Fibroblast of mammary gland (primary cell): ENCODE measurements at places on chromosomes 5 and 9.

- DNase-seq, result peak; percentile 57
Measured at GRCh38 chr5:123671042-123671441, 159.1 kb downstream of the CSNK1G3 start.

DNA sequence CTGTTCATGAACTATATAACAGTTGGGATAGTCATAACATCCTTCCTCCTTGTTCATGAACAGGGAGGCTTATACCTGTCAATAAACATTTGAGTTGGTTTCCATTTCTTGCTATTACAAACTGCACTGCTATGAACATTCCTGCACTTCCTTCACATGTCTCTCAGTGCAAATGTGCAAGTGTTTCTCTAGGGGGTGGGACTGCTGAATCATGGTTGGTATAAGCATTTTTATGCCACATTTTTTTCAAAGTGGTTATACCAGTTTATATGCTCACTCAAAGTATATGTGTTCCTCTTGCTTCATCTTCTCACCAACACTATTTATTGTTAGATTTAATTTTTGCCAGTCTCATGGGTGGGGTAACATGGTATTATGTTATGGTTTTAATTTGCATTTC is 25.8 kb upstream of the TPD52L3 start:
- no peak for DNase-seq

- DNase-seq, result peak; percentile 36
Measured at GRCh38 chr5:177447066-177447610, 524 bp downstream of the PRR7 start.

DNA sequence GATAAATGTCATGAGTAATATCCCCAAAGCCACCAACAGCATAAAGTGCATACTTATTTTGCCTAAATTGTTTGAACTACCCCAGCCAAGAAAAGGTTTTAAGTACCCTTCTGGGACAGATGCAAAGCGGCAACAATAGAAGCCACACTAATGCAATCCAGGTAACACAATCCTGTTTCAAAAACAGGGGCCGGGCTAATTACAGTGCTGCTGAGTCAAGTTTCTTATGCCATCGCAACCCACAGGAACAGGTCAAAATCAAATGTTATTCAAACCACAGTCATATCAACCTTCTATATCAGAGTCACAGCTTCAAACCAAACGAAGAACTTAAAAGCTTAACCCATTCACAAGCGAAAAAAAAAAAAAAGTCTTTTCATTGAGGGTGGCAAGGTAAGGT is 28.3 kb downstream of the EBF1 start:
- no peak for DNase-seq

- DNase-seq, result peak; percentile 98
Measured at GRCh38 chr9:131635285-131635684, 90.0 kb downstream of the PRRT1B start.

GRCh38 chr5:69368458-69369339 is 621 bp downstream of the AK6 start:
- DNase-seq, result peak; percentile 56

DNA sequence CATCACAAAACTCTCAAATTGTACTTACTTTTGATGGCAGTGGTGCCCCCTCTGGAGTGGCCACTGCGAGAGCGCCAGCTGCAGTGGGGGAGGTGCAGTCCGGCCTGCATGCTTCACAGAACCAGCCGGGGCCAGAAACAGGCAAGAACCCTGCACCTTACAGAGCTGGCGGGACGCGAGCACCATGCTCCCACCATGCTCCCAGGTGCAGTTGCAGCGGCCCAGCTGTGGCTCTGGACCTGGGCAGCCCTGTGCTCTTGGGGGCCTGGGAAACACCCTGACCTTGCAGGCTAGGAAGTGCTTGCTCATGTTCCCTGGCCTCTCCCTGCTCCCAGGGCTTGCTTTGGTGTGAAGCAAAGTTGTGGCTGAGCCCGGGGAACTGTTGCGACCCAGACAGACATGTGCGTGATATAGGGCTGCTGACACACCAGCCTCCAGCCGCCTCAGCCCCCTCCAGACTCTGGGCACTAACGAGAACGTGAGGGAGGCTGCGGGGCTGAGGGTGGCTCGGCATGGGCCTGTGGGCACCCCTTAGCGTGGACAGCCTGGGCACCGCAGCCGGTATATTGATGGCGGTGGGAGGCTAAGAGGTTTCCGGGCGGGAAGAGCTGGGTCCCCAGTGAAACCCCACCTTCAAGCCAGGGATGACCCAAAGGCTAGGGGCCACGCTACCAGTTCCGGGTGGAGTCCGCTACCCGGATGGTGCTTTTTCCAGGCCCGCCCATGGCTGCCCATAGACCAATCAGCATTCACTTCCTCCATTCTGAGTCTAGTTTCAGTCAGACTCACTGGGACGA is 1809.9 kb upstream of the ACO1 start:
- no peak for DNase-seq

- DNase-seq, result no peak
Measured at GRCh38 chr5:91042936-91043255, 340.2 kb downstream of the ARRDC3 start.

DNA sequence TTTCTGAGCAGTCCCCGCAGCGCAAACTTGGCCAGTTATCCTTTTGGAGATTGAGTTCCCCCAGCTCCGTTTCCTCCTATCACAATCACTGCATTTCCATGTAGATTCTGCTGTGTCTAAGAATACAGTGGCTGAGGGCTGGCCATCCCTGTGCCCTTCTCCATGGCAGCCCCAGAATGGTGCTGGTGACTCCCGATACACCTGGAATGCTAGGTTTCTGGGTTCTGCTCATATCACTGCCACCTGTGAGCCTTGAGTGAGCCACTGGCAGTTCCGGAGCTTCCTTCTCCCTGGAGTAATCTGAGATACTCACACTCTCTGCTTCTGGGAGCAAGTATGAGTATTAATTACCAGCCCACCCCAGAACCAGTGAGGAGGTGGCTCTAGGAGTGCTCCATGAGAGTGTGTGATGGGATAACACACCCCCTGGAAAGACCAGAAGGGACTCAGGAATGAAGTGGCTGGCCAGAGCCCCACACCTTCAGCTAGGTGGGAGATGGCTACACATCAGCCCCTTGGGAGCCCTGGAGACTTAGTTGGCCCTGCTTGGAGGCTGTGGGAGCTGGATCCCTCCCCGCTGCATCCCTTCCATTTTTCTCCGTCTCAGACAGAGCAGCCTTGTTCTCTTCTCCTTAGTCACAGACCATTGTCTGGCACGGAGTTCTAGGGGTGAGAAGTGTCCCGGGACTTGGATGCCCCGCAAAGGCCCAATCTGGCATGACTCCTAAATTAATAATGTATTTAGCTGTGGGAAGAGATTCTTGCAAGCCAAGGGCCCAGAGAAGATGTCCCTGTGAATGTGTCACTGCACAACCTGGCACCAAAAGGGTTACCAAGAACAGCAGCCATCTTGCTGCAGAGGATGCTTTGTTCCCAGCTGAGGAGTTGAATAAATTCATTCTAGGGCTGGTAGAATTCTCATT is 4.9 kb downstream of the PCDHGC5 start:
- DNase-seq, result peak; percentile 59

DNA sequence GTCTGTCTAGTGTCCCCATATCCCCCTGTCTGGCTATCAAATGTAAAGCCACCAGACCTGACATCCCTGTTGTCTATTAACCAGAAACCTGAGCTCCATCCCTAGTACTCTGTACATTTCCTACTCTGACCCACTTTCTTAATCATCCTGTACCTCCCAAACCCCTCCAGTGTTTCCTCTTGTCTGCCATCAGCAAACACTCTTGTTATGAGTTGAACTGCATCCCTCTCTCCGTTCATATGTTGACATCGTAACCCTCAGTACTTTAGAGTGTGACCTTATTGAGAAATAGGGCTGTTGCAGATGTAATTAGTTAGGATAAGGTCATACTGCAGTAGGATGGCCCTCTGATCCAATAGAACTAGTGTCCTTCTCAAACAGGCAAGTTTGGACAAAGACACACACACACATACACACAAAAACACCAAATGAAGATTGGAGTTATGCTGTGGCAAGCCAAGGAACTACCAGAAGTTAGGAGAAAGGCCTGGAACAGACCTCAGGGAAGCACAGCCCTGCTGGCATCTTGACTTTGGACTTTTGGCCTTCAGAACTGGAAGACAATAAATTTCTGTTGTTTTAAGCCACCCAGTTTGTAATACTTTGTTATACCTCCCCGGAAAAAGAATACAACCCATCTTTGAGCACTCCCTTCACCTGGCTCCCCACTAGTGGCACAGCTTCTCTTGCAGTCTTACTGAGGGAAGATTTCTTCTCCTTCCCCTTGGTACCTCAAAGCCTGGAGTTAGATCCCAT is 180.0 kb upstream of the PTGER4 start:
- DNase-seq, result no peak

DNA sequence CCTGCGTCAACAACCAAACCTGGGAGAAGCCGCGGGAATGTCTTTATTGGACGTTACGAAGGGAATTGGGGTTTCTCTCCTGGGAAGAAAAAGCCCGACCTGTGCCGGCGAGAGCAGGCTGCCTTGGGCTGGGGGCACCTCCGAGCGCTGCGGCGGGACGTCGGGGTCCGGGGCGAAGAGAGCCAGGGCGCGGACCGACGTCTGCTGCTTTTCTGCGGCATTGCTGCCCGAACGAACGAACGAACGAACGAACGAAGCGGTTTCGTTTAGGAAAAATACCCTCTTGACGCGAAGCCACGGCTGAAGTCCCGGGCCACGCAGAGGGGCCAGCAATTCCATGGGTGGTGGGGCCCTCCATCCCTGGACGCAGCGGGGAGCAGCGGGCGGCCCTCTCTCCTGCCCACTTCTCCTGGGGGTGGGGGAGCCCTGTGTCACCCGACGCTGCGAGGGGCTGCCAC is 4.8 kb upstream of the PITX1 start:
- no peak for DNase-seq

DNA sequence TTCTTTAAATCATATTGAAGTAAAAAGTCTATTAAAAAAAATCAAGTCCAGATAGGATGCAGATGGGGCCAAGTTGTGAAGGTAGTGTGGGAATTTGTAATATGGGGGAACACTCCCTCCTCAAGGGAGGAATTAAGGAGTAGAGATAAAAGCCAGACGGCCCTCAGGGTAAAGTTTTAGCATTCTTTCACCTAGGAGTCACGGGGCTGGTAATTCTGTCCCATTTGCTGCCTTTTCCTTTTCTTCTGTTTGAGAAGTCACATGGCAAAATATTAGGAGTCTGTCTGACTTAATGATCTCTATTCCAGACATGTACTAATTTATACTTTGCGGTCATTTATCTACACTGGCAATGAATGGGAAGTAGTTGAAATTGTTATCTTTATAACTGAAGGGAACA is 61.9 kb downstream of the SNX24 start:
- peak; percentile 34 for DNase-seq

GRCh38 chr9:105127863-105128220 is 116.6 kb upstream of the SLC44A1 start:
- no peak for DNase-seq
